ENCODE measurements at places on chromosomes 2 and 18.

DNA sequence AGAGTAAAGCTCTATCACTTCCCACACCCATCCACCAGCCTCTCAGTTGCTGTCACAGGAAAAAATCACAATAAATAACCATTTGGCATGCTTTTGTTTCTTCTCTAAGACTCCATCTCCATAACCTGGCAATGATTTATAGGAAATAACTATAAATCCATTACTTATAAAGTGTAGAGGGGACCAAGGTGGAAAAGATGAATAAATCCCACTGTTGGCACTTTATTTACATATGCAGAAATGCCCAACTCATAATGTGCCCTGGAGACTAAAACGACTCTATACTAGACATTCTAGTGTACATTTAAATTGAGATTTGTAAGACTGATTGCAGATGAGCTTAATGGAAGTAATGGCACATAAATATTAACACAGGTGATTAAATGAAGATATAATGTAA lies 7.5 kb upstream of the NOSTRIN start:
- DNase-seq = no peak

DNA sequence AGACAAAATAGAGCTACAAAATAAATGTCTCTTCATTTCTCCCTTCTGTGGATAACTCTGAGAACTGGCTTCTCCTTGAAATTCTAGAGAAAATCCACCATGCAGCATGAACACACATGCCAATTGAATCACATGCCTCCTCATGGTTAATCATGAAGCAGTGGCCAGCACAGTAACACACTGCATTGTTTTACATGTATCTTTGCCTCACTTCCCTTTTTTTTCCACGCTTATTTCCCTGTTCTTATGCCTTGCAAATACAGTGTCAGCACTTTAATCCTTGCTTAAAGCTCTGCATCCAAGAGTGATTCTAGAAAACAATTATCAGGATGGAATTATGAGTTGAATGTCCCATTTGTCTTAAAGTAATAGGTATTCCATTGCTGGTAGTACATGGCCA lies 50.3 kb upstream of the ZBTB7C start:
- DNase-seq = no peak

DNA sequence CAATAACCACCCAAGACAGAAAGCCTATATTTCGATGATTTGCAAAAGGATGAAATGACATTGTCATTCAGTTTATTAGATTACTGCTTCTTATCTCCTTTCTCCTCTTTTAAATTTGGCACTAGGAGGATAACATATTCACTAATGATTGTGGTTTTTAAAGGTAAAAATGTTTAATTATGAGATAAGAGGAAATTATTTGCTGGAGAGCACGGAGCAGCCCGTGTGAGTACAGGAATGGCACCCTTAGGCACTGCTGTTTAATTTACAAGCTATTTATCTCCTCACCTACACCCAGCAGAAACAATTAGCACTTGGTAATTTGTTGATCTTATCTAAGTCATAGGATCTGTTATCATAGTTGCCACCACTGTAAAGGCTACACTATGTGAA lies 87.4 kb upstream of the SP3 start:
- no peak for DNase-seq

DNA sequence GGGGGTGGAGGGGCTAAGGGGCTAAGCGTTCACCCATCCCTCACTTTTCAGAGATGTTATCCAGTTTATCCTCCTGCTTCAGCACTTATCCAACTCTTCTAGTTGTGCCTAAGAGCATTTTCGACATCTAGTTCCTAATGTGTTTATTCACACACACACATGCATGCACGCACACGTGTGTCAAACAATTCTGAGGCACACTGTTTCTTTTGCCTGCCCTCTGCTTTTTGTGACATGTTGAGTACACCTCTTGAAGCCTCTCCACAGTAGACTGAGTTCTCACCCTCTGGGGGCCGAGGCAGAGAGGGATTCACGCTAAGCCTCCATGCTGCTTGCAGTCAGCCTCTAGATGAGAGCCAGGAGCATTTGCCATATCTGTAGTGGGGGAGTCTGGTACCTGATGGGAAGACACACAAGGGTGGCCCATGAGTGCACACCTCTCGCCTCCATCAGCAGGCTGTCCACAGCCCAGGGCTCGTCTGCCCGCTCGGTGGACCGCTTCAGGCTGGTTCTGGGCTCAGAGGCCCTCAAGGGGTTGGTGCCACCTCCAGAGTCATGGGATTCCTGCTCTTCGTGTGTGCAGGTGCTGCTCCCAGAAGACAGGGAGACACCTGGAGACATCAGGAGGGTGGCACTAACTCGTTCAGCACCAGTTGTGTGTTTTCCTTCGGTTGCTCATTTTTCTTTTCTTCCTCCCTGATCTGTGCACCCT lies 11.9 kb downstream of the TWIST2 start:
- DNase-seq = no peak

- no peak for DNase-seq
Observed at GRCh38 chr2:160484859-160485520, 8.6 kb downstream of the RBMS1 start.

GRCh38 chr2:240611601-240612210 lies 13.6 kb upstream of the GPR35 start:
- no peak for DNase-seq

GRCh38 chr2:173137610-173138009 lies 62.0 kb downstream of the MAP3K20 start:
- DNase-seq = no peak

GRCh38 chr2:96913398-96914202 lies 43.7 kb upstream of the SEMA4C start:
- no peak for DNase-seq

DNA sequence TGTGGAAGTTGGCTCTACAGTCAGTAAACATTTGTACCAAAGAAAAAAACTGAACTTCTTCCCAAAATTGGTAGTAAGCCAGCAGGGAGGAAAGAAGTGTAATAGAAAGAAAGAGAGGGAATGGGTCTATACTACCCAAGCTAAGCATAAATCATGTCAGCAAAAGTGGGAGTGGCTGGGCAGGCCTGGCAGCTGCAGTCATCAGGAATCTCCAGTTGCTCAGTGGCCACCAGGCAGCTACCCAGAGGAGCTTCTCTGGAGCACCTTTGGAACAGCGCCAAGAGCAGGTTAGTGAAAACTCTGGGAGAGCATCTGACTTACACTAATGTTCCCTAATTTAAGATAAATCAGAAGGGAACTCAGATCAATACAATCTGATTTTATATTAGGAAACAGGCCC lies 14.3 kb downstream of the FRZB start:
- DNase-seq = no peak

DNA sequence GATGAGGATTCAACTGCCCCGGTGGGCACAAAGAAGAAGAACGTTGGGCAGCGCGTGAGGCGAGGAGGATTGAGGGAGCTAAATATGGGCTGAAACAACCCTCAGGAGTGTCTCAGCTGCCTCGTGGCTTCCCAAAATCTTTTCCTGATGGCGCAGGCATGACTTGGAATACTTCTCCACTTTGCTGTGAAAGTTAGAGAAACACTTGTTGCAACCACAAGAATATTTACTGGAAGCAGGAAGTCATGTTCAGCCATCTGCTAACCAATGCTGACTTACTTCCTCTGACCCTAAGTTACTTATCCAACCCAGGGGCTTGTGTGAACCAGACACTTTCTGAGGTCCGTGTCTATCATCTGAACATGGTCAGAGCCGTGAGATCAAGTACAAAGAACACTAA lies 148.8 kb downstream of the ARL4C start:
- no peak for DNase-seq

- peak; percentile 90 for DNase-seq
Observed at GRCh38 chr2:38433607-38433975, 56.5 kb upstream of the ATL2 start.

GRCh38 chr2:233980955-233981561 lies 63.9 kb downstream of the TRPM8 start:
- DNase-seq = no peak

- no peak for DNase-seq
Observed at GRCh38 chr2:169664978-169665930, 29.0 kb downstream of the CFAP210 start.

GRCh38 chr2:32262105-32262504 lies 2.6 kb downstream of the NLRC4 start:
- DNase-seq = no peak

DNA sequence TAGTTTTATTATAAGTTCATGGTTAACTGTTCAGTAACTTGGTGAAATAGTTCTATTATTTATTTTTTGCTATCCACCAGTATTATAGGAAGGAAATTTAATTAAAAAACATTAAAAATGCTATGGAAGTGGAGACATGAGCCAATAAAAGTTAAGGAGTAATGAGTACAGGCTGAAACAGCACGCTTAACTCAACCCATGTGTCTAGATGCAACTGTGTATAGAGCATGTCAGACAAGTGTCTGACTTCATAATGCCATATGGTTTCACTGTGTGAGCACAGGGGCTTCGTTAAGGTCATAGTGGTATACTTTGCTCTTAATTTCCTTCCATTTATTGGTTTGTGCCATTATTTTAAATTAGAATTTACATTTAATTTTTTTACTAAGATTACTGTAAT lies 566.8 kb upstream of the NRP2 start:
- no peak for DNase-seq

DNA sequence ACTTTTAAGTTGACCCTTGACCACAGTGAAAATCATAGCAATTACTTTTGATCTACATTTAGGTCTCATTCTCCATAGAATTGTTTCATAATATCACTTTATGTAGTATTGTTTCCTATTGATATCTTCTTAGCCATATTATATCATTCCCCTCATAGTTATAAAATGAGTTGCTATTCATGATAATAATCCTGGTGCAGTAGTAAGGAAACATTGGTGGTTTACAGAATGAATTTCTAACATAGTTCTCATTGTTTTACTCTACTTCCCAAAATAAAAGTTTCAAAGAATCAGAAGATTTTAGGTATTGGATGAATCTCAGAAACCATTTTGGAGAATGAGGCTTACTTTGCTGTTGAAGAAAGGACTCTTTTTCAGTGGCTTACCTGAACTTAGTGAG lies 246.0 kb downstream of the PARD3B start:
- DNase-seq = no peak

GRCh38 chr2:151051574-151052220 lies 210.0 kb downstream of the RBM43 start:
- no peak for DNase-seq

GRCh38 chr2:27185331-27186026 lies 26.4 kb upstream of the ATRAID start:
- DNase-seq = no peak
